ENCODE measurements at places on chromosomes 7 and 10.

DNA sequence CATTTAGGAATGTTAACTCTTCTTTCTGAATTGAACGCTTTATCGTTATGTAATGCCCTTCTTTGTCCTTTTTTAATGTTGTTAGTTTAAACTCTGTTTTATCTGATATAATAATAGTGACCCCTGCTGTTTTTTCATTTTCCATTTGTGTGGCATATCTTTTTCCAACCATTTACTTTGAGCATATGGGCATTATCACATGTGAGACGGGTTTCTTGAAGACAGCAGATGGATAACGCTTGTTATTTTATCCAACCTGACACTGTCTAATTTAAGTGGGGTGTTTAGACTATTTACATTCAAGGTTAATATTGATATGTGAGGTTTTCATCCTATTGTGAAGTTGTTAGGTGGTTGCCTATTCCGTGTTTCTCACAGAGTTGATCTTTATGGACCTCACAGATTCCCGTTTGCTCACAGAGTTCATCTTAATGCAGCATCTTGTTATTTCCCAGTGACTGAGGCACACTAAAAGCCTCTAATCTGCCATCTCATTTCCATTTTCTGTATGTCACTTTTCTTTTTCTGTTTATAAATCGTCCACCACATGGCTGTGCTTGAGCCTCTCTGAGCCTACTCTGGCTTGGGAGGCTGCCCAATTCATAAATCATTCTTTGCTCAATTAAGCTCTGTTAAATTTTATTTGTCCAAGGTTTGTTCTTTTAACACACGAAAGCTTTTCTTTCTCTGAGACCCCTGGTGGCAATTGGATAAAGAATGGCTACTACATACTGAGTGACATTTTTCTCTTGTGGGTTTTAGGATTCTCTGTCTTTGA, 286.2 kb downstream of the HTR7 start:
- DNase-seq, result no peak

- no peak for DNase-seq
Observed at GRCh38 chr10:95122736-95123135, 53.4 kb upstream of the CYP2C8 start.

DNA sequence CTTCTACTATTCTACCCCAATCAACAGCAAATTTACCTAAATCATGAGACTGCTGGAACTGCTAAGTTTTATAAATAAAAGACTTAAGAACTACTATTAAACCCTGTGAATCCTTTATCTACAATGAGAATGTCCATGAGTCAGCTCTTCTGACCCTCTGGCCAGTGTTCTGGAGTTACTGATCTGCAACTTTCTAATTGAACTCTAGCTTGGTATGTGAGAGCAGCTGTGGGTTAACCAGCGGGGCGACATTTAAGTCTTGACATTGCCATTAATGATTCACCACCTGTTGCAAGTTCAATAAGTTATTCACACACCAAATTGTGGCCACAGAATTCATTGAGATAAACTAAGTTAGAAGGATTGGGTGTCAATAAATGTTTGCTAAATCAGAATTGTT, 359.8 kb downstream of the PCDH15 start:
- DNase-seq, result no peak

DNA sequence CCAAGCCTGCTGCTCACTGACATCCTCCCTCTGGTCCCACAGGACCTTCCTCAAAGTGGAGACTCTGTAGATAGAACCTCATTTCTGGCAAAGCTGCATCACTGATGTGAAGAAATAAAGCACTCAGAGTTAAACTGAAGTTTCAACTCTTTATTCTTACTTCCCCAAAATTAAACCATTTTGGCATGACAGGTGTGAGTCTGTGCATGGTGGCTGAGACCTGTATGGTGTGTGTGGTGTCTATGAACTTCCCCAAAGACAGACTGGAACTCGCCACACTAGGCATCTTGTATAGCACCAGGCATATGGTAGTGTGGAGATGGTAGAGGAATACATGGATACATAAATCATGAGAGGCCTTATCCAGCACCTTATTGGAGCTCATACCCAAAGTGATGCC, 6.6 kb upstream of the WDFY4 start:
- no peak for DNase-seq

DNA sequence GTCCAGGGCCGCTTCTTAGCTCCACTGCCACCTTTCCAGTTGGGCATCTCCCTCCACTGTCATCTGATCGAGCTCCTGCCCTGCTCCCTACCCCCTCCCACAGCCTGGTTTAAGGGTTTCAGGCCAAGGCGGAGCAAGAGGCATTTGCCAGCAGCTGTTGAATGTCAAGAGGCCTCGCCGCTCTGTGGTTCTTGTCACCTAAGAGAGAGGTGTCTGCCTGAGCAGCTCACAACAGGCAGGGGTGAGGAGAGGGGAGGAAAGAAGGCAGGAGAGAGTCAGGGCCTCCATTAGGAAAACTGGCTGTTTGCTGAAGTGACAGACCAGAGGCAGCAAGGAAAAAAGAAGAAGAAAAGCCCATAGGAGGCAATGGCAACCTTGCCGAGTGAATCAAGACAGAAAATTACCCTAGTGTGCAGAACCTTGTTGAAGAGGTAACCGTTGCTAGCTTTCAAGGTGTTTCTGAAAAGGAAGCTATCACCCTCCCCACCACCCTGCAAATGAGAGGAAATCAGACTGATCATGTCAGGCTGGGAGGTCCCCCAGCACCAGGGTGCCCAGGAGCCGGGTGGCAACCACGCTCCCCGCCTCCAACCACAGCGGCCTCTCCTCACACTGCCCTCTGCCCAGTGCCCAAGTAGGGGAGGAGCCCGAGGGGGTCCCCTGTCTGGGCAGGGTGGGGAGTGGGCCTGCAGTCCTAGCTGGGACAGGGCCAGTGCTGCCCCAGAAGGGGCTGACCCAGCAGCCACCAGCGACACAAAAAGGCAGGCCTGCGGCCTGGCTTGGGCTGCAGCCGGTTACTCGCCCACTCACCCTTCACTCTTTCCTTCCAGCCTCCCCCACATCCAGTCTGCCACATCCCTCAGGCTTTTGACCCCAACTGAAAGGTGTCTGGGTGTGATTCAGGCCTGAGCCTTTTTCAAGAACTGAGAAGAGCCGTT, 7.1 kb downstream of the GATA3 start:
- DNase-seq, result peak; percentile 72

GRCh38 chr7:92762851-92763250, 73.5 kb downstream of the CDK6 start:
- DNase-seq, result no peak

- no peak for DNase-seq
Observed at GRCh38 chr7:148973256-148973655, 55.0 kb downstream of the PDIA4 start.

- DNase-seq, result no peak
Observed at GRCh38 chr7:106125417-106125816, 13.3 kb upstream of the SYPL1 start.

GRCh38 chr7:120064565-120064964, 208.4 kb upstream of the KCND2 start:
- no peak for DNase-seq

GRCh38 chr7:130982160-130982638, 248.2 kb upstream of the KLF14 start:
- DNase-seq, result peak; percentile 72

- no peak for DNase-seq
Observed at GRCh38 chr7:921071-921461, 33.4 kb downstream of the ADAP1 start.

DNA sequence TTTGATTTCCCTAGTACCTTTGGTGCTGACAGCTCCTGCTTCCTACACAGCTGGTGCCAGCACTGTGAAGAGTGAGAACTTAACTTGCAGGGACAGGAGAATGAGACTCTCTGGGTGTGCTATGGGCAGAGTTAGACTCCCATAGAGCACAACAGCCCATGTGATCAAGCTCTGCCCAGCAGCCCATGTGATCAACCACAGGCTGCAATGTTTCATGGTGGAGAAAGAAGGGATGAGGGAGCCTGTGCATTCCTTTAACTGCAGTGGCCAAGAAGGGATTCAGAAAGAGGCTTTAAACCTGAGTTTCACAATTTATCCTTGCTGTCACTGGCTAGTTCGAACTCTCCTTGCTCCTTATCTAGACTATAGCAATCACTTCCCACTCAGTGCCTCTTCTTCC, 10.0 kb upstream of the MEST start:
- DNase-seq, result no peak
